ENCODE measurements at places on chromosomes 6 and 20.

- DNase-seq: peak; percentile 73
Measured at GRCh38 chr6:40912158-40912946, 126.7 kb downstream of the UNC5CL start.

- DNase-seq: no peak
Measured at GRCh38 chr20:50098259-50098658, 14.7 kb downstream of the UBE2V1 start.

- DNase-seq: no peak
Measured at GRCh38 chr6:125294925-125295324, 6.8 kb downstream of the HDDC2 start.

DNA sequence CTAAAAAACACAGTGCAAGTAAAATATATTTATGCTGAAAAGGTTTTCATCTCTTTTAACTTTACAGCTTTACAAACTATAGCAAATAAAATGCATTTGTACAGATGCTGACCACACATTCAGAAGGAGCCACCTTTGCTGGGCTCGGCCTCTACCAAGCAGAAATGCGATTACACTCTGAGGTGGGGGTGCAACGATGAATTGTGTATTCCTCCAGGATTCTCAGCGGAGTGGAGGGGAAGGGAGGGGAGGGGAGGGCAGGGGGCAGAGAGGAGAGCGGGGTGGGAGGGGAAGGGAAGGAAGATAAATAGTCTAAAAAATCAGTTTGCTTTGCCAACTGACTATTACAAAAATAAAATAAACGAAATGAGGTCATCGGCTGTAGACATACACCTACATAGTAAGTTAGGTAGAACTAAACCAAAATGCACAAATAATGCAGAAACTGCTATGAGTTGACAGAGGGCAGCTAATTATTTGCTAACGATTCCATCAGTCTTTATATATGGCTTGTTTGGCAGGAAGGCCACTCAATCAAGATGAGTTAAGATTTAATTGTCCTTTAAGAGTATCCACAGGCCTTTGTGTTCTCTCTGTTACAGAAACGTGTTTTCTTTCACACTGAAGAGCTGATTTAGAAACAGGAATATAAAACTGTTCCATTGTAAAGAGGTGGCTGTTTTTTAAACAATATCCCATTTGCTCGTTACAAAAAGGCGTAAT is 90.1 kb downstream of the TAF4 start:
- no peak for DNase-seq

DNA sequence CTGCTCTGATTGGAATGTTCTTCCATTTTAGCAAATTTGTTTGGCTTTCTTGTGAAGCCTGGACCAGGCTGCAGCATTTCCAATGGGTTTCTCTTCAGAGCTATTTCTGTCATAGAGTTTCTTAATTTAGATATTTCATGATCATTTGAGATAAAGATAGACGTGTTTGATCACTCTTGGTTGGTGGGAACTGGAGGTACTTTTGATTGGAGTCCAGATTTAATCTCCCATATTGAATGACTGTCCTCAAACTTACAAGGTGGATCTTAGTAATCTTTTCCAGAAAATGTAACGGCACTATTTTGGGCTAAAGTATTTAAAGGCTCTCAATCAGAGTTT is 29.2 kb downstream of the RNF144B start:
- no peak for DNase-seq

GRCh38 chr6:50097966-50098640 is 48.4 kb upstream of the DEFB112 start:
- no peak for DNase-seq

DNA sequence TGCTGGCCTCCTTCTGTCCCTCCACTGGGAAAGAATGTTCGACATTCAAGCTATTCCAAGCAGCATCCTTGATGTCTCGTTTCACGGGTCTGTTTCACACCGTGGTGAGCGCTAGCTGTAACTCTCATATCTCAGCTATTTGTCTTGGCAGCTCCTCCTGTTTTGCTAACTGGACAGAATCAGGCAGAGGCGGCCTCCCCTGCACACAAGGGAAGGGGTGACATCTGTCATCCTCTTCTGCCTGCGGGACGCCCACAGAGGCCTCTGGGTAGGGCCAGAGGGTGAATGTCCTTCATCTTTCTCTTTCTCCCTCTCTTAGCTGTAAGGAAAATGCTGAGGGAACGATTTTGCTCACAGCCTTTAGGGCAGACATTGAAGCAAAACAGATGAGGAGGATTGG is 232.8 kb upstream of the GMDS start:
- no peak for DNase-seq

DNA sequence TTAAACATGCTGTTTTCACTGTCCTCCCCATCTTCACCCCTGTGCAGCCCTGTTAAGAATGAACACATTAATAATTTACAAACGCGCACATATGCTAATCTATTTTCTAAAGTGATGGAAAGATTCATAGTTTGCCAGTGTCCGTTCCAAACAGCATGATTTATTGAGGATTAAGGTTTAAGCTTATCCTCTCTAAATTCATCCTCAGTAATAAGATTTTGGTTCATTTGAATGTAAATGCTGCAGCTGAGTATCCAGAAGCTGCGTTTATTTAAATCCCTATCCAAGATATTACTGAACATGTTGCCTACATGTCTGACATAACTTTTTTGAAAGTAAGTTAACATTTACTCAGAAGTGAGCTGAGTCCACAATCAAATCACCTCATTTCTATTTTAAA is 42.8 kb upstream of the FAM135A start:
- no peak for DNase-seq

- DNase-seq: no peak
Measured at GRCh38 chr6:70150521-70150920, 152.4 kb downstream of the COL9A1 start.

DNA sequence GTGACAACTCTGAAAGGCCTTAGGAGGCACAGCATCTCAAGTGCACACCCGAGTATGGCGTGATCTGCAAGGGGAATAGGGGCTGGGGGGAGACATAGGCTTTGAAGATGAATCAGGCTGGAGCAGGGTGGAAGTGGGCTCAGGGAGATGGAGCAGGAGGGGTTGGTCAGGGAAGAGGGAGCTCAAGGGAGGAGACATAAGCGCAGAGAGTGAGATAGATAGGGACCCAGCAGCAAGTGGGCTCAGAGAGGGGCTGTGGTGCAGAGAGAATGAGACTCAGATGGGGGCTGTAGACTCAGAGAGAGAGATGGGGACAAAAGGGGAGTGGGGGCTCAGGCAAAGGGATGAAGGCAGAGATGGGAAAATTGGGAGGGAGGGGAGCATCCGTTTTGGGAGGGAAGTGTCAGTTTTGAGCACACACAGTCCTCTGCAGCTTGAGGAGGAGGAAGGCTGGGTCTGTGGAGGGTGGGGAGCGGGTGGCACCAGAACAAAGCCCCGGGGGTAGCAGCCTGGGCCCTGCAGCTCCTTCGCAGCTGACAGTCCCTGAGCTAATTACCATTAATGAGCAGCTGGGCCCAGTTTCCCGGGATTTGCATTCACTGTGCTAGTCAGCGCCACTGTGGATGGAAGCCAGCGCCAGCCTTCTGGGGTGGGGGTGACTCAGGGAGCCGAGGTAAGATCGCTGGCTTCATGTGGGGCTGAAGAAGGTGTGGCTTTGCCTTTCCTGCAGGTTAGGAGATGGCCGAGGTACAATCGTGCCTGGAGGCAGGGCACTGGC is 18.7 kb downstream of the SRXN1 start:
- DNase-seq: no peak

GRCh38 chr6:139941826-139942225 is 567.4 kb upstream of the CITED2 start:
- no peak for DNase-seq

GRCh38 chr6:159935633-159936032 is 33.2 kb upstream of the IGF2R start:
- DNase-seq: no peak

DNA sequence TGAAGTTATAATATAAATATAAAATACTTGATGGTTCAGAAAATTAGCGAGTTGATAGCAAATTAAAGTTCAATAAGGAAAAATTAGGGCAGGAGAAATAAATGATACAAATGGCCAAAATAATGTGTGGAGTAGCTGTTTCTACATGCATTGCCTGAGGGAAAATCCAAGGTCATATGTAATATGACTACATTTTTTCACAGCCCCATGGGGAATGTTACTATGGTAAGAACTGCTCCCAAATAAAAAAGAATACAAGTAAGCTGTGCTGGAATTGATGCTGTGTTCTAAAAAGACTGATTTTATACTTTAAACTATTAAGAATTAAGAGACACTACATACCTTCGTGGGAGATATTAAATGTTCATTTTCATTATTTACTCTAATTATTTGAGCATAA is 34.1 kb downstream of the MEI4 start:
- DNase-seq: no peak

GRCh38 chr6:131488780-131489179 is 84.2 kb upstream of the ARG1 start:
- no peak for DNase-seq

DNA sequence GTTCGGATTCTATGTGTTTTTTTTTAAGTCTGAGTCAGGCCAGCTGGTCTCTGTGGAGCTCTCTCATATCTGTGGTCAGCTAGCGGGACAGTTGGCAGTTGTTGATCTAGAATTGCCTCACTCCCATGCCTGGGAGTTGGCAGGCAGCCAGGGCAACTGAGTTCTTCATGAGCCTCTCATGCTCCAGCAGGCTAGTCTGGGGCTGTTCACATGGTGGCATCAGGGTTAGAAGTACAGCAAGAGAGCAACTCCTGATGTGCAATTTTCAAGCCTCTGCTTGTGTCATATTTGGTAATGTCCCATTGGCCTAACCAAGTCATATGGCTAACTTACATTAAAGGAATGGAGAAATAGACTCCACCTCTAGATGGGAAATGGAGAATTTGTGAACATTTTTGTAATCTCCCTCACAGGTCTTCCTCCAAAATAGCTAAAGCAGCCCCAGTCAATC is 6.7 kb upstream of the IFT52 start:
- DNase-seq: no peak

DNA sequence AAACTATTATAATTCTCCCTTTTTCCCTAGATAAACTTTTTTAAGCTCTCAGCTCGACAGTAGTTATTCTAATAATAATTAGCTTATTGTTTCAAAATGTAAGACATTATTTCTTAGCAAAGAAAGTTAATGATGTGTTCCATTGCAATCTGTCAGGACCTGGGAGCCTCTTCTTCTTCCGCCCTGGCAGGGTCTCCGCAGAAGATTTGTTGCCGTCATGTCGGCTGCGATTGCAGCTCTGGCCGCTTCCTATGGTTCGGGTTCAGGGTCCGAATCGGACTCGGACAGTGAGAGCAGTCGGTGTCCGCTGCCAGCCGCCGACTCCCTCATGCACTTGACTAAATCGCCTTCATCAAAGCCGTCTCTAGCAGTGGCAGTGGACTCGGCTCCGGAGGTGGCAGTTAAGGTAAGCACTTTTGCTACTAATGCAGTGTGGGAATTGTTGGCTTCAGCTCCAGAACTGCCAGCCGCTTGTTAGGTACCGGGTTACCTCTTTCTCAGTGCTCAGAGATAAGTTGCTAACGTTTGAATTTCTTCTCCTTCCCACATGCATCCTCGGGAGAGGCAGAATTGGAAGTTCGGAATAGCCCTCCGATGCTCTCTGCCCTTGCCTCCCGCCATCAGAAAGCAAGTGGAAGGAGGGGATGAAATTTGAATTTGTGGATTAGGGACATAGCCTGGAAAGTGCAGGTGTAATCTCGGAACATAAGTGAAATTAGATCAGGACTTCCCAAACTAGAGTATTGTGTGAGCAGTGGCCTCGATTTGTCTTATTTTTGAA is at the start of gene CDC40:
TSS of gene CDC40 (plus strand) at position 200 of the 781 bp plus-strand sequence. CDS start at position 218, 18 bp downstream.
- no peak for DNase-seq

DNA sequence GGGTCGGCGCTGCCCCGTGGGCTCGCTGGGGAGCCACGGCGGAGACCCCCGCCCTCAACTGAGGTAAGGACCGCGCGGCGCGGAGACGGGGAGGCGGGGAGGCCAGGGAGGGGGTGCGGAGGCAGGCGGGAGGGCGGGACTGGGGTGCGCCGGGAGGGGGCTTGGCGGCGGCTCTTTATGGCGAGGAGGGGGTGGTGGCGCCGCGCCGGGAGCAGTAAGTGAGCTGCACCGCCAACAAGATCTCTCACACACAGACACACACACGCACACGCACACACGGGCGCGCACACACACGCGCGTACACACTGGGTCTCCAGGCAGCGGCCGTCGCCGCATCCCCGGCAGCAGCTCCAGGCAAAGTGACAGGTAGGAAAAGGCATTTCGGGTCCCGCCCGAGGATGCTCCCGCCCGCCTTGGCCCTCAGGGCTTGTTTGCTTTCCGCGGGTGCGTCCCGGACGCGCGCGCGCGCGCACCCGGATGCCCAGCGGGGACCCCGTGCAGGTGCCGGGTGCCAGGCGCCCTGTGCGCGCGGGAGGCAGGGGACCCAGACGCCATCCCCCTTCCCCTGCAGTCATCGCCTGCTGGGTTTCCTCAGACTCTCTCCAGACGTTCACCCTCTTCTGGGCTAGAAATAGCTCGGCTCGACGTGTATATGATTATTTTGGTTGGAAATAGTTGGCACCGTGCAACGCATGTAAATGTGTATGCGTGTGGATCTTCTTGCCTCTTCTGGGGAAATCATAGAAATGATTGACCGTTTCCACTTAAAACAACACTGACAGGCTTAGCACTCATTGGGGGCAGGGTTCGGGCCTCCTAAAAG is at the start of gene PLCB4:
TSS of gene PLCB4 (plus strand) at position 247 of the 823 bp plus-strand sequence. CDS start 238,728 bp downstream, outside the sequence.
- peak; percentile 63 for DNase-seq

DNA sequence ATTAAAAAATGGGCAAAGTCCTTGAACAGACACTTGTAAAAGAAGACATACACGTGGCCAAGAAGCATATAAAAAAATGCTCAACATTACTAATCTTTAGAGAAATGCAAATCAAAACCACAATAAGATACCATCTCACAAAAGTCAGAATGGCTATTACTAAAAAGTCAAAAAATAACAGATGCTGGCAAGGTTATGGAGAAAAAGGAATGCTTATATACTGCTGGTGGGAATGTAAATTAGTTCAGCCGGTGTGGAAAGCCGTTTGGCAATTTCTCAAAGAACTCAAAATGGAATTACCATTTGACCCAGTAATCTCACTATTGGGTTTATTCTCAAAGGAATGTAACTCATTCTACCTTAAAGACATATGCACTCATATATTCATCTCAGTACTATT is 166.6 kb downstream of the KHDC1L start:
- DNase-seq: no peak

- no peak for DNase-seq
Measured at GRCh38 chr6:119844387-119844786, 494.8 kb upstream of the MAN1A1 start.

GRCh38 chr6:17987447-17987696 is at the start of gene KIF13A:
Gene KIF13A, minus strand, starts transcription at chr6:17987635. Its CDS starts 172 bp downstream, at chr6:17987463.
- DNase-seq: peak; percentile 13

GRCh38 chr6:118383924-118384323 is 164.2 kb upstream of the PLN start:
- no peak for DNase-seq
